ENCODE measurements at places on chromosomes 7 and 10.

DNA sequence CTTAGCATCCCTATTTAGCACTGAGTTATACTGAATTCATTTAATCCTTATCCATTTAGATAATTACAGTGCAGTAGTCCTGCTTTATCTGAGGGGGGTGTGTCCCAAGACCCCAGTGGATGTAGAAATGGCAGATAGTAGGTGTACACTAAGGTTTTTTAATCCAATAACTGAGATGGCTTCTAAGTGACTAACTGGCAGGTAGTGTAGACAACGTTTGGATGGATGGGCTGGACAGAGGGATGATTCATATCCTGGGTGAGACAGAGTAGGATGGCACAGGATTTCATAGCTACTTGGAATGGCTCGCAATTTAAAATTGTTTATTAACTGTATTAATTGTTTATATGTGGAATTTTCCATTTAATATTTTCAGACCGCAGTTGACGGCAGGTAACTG, 295.6 kb downstream of the CCDC3 start:
- no peak for DNase-seq

GRCh38 chr10:538895-539294, 150.6 kb downstream of the DIP2C start:
- no peak for DNase-seq

DNA sequence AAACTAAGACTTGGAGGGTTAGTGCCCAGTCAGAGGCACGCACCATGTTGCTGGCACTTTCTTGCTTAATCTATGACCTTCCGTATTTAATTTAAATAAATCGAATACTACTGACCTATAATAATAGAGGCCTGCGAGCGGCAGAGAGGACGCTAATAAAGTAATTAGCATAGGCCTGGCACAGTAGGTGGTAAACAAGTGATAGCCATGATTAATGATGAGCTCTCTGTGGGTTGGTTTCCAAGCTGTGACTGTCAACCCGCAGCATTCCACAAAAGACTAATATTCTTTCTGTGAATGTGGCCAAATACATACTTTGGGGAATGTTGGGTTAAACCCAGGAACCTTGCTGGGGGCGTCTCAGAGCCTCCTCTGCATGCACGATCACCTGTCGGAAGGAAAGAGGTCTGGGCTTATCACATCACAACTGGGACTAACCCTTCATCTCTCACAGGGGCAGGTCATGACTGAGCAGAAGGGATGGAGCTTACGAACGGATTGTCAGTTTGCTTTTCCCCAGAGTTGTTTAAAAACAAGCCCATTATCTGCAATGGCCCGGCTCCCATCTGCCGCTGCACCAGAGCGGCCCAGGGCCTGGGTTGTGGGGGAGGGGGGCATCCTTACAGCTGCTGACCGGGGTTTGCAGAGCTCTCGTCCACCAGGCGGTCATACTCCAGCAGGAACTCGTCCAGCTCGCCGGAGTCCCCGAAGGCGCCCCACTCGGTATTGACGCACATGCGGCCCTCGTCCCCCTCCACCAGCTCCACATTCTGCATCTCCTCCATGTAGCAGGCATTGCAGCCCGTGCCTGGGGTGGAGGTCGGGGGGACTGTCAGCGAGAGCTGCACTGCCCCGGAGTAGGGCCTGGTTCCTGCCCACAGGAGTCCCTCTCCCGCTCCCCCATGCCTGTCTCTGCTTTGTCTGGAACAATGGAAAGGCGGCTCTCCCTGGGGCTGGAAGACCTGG, 6.2 kb upstream of the MYL7 start:
- no peak for DNase-seq

DNA sequence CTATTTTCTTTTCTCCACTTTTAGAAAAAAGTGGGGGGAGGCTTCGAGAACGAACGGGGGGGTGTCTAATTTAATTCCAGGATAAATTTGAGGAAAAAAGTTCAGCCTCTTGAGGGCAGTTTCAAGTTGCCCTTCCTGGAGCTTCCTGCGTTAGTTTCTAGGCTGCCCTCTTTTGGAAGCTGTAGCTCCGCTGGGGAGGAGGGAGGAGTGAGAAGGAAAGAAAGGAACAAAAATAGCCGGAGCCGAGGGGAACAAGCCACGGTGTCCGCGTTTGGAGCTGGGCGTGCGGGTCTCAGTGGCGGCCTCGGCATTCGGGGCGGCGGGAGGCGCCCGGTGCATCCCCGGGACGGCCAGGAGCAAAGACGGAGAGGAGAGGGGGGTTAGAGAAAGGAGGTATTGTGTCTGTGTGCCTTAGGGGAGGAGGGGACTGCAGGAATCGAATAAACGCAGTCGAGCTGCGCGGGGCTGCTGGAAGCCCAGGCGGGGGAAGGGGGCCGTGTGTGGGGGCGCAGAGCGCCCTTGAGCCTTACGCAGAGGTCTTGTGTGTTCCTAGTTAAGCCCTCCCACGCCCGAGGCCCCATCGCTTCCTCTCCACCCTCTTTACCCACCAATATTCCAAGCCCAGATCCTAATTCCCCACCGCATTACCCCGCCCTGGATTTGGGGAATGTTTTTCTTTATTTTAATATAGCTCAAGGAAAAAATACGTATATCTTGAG, 2.0 kb upstream of the TNRC18 start:
- DNase-seq: no peak

- no peak for DNase-seq
These were observed 44.1 kb upstream of the LAMB1 start for GRCh38 chr7:108046952-108047506.

DNA sequence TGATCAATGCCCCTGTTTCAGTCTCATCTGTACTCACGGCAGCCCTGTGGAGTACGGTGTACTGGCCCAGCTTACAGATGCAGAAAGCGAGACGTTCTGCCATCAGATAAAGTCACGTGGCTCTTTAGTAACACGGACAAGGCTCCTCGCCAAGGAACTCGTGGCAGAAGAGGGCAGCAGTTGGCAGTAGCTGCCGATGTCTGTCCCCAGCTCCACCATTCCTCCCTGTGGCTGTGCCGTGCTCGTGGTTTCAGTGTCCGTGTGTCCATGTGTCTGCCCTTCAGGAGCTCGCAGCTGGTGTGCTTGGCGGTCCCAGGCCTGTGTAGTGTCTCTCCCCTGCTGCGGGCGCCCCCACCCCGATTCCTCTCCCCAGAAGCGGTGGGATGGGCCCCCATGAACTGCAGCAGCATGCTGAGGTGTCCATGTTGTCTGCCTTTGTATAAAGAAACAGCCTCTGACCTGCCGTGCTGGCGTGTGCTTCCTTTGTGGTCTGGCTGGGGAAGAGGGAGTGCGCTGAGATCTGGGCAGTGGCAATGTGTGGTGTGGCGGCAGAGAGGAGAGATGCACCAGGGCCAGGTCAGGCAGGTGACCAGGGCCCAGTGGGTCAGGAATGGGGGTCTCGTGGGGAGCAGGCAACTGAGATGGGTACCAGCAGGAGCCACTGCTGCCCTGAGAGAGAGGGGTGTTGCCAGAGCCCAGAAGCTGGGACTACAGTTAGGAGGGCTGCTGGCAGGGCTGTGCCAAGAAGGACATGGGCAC, 9.8 kb downstream of the RHBDD2 start:
- DNase-seq: no peak

DNA sequence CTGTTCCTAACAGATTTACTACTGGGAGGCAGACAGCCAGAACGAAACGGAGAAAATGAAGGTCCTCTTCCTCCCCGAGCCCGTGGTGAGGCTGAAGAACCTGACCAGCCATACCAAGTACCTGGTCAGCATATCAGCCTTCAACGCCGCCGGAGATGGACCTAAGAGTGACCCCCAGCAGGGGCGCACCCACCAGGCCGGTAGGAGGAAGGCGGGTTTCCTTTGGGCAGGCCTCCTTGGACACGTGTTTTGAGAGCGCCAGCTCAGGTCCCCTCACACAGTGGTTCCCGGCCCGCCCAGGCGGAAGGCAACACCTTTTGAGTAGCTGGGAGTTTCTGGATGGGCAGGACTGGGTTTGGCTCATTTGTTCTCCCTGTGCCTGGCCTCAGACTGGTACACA, 474.0 kb upstream of the FOXK1 start:
- no peak for DNase-seq

DNA sequence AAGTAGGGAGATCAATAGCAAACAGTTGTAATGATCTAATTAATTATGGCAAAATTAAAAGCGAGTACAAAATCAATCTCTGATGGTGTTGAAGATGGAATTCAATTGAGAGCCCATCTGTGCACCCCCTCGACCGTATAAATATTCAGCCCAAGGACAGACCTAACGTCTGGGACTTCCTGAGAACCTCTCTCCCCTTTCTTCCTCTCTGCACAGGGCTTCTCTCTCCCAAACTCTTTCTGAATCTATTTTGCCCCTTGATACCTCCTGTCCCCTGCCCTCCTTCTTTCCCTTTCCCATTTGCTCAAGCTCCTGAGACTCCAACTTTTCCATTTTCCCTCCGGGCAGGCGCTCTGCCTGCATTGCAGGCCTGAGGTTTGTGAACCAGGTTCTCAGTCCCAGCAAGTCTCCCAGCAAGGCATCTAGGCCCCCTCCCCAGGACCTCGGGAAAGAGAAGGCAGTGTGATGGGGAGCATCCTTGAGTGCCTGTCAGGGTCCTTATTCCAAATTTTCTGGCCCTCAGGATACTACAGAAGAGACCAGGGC, 8.5 kb upstream of the PAX2 start:
- DNase-seq: no peak

DNA sequence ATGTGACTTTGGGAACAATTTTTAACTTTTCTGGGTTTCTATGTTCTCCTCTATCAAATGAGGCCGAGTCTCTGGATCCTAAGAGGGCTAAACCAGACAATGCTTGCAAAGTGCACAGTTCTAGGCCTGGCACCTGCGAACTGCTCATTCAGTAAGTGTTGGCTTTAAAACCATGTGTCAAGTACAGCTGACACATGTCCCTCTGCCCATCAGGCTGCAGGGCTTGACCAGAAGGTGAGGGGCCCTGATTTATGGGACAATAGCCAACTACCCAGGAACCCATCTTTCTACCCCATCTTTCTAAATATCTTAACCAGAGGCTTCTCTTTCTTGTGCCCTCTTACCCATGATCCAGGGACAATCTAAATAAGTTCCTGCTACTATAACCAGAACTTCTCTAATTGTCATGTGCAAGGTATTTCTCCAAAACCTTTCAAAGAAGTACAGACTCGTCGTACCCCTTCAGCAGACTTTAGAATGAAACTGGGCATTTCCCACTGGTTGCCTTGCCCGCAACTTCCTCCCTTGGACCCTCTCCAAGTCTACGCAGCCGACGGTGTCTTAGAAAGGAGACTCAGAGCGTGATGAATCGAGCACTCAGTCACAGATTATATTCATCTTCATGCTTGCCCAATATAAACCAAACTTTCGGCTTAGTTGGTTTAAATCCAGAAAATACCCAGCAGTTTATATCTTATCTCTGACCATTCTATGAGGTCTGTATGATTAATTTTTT, 69.8 kb upstream of the STEAP1B start:
- no peak for DNase-seq

- no peak for DNase-seq
These were observed 90.3 kb upstream of the PARD3 start for GRCh38 chr10:34905200-34905927.

DNA sequence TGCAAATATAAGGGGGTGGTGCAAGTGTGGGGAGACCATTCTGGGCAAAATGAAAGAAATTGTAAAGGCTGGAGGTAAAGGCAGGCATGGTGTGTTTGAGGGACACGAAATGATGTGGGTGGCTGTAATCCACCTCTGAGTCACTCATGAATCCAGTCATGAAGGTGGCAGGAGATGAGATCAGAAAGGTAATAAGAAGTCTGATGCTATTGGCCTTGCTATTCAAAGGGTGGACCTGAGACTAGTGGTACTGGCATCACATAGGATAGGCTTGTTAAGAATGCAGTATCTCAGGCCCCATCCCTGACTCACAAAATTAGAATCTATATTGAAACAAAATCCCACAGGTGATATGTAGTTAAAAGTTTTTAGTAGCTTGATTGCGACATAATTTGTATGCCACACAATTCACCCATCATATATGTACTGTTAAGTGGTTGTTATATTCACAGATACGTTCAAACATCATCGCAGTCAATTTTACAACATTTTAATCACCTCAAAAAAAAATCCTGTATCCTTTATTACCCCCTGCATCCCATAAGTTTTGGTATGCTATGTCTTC, 85.6 kb downstream of the ST8SIA6 start:
- DNase-seq: no peak

DNA sequence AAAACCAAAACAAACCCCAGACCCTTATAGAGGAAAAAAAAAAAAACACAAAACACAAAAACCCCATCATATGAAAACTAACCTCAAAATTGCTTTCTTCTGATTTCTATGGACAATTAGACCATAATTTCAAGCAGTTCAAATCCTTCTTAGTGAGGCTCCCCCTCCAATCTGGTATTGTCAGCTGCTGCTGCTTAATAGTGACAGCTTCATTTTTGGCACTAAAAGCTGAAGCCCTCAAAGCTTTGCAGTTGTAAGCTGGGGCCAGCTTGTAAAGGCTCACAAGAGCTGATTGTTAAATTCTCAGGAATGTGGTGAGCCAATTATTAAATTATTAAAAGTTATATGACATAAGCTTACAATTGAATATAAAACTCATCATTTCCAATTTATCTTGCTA, 21.9 kb downstream of the ATXN7L1 start:
- DNase-seq: no peak

GRCh38 chr10:4249841-4250586, 465.0 kb upstream of the KLF6 start:
- DNase-seq: no peak

GRCh38 chr10:48693206-48693605, 8.5 kb downstream of the WDFY4 start:
- DNase-seq: no peak

DNA sequence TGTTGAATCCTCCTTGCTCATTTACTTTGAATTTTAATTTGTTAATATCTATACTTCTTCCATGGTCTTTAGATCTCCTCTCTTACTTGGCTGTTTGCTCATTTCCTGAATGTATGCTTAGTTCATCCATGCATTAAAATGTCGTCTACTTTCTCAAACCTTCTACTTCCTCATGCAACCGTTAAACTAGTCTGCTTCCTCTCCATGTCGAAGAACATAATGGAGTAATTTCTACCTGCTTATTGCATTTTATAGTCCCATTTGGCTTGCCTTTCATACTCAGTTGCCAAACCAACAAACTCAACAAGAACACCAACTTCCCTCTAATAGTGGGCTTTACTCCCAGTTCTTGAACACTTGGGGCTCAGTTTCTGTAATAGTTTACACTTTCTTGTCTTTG, 43.8 kb upstream of the SEMA3D start:
- DNase-seq: no peak

Data from T-helper 22 cell (primary cell).